ENCODE measurements at places on chromosomes 3 and 15.

- peak; percentile 73 for DNase-seq
Measured at GRCh38 chr3:171994646-171995428, 44.5 kb upstream of the FNDC3B start.

GRCh38 chr3:6965881-6966280 lies 105.0 kb downstream of the GRM7 start:
- no peak for DNase-seq

DNA sequence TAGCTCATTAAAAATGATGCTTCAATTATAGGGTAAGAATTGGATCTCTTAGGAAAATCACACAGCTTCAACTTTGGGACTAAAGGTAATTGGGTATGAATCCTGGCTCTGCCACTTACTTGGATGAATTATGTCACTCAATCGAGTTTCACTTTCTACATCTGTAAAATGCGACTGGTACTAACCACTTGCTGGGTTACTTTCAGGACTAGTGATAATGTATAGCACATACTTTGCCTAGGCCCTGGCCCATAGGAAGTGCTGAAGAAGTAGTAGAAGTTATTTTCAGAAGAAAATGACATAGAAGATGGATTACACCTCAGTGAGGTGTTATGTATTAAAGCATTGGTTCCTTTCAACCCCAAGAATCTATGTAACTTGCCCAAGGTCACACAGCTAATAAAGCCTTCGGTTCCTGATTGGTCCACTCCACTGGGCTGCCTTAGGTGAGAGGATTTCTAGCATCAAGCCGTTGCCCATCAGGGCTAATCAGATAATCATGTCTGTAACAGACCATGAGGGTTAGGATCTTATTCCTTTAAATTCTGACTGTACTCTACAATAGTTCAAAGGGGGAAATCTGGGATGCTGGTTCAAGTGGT lies 29.4 kb upstream of the AP4E1 start:
- no peak for DNase-seq

- peak; percentile 23 for DNase-seq
Measured at GRCh38 chr3:59143447-59143846, 93.6 kb upstream of the CFAP20DC start.

- no peak for DNase-seq
Measured at GRCh38 chr3:124787476-124788195, 57.4 kb downstream of the UMPS start.

- no peak for DNase-seq
Measured at GRCh38 chr3:23193831-23194230, 9.3 kb upstream of the UBE2E2 start.

- peak; percentile 47 for DNase-seq
Measured at GRCh38 chr3:30492322-30493192, 113.8 kb upstream of the TGFBR2 start.

- DNase-seq: peak; percentile 45
Measured at GRCh38 chr3:184952671-184953070, 140.7 kb downstream of the VPS8 start.

GRCh38 chr3:170475092-170475685 lies 56.5 kb downstream of the CLDN11 start:
- DNase-seq: no peak

GRCh38 chr3:53502737-53503136 lies 8.3 kb downstream of the CACNA1D start:
- DNase-seq: no peak

DNA sequence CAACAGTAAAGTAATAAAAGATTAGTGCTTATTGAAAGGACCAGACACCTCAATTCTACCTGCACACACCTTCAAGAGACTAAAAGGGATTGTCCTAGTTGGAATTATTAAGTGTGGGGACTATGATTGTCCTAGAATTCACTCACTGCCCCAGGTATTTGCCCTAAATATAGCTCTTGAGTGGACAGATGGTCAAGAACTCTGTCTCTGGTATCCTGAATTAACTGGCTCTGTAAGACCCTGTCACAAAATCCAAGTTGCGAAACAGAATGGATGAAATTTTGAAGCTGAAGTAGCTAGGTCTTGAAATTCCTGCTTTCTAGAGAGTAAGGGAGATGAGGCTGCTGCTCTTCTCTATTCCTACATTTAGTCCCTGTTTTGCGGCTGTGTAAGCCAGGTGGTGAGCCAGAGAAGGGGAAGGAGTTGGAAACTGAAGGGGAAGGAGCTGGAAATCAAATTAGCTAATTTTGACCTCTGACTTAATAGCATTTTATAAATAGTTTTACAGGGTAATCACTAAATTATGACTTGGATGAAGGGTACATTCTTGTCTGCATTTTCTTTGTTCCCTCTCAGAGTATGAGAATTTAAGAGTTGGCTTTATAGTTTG lies 34.5 kb downstream of the KBTBD12 start:
- no peak for DNase-seq

GRCh38 chr15:64197425-64197824 lies 34.6 kb upstream of the PPIB start:
- DNase-seq: no peak

DNA sequence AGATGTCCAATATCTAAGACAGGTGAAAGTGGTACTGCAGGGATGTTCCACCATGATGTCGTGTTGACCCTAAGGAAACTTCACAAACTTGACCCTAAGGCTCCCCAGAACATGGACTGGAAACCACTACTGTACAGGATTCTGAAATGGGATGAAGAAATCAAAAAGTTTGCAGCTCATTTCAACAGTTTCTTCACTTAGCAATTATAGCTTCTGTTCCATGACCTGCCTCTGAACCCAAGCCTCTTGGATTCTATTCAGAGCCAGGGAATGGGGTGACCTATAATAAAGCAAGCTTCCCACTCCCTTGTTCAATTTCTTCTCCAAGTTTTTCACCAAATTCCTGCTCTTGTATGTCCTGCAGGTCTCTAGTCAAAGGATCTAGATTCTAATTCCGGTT lies 40.7 kb downstream of the DUT start:
- no peak for DNase-seq

- peak; percentile 15 for DNase-seq
Measured at GRCh38 chr3:47161983-47162696, 1.8 kb downstream of the SETD2 start.

DNA sequence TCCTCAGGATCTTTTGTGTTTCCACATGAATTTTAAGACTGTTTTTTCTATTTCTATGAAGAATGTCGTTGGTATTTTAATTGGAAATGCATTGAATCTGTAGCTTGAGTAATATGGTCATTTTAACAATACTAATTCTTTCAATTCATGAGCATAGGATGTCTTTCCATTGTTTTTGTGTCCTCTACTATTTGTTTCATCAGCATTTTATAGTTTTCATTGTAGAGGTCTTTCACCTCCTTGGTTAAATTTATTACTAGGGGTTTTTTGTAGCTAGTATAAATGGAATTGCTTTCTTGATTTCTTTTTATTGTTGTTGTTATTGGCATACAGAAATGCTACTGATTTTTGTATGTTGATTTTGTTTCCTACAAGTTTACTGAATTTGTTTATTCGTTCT lies 17.3 kb upstream of the ATP2C1 start:
- no peak for DNase-seq

DNA sequence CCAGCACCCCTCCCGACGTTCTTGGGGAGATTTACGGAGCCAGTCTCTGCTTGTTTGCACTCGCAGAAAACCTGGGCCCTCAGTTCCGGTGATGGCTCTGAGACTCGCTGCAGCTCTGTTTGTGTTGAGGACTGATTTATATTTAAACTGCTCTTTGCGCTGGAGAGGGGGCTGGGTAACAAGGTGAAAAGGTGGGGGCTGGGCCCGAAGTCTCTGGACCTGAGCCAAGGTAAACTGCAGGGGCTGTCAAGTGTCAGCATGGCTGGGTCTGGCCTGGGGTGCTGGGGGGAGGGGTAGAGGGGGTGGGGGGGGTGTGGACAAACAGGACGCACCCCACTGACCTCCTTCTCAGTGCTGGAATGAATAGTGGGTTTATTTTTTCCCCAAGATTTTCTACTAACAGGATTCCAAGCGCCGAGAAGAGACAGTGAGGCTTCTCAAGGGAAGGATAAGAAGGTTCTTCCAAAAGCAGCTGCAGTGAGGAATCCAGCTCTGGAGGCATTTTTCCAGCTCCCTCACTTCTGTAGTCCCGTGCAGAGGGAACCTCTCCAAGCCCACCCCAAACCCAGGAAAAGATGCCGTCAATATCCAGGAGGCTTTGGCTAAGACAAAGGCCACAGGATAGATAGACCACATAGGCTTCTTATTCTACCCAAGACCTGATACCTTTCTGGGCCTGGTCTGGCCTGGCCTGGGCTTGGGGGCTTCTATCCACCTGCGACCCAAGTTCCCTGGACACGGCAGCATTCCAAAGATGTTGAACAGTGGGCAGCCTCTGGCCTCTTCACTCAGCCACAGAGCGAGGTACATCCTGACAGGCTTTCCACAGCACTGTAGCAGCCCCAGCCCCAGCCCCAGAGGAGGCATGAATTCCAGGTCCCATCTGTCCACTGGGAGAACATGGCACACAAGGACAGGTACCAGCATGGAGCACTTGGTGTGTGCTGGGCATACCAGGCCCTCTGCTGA lies 938 bp upstream of the SLCO2A1 start:
- DNase-seq: no peak

DNA sequence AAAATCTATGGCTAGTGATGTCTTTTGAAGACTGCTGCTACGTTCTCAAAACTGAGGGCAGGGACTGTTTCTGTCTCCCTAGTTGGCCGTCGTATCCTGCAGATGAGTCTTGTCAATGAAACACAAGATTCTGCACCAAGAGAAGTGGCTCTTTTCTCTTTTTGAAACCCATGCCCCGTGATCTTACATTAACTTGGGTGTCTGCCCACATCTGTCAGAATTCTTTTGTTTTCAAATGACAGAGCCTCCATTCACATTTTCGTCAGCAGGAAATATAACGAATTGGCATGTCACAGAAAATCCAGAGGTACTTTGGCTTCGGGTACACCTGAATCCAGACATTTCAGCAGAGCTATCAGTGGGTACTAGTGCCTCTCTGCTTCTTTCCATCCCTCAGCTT lies 331.3 kb upstream of the PROK2 start:
- no peak for DNase-seq

- no peak for DNase-seq
Measured at GRCh38 chr3:61877359-61878138, 316.2 kb downstream of the PTPRG start.

- DNase-seq: peak; percentile 47
Measured at GRCh38 chr3:142117056-142117851, 32.1 kb downstream of the TFDP2 start.

DNA sequence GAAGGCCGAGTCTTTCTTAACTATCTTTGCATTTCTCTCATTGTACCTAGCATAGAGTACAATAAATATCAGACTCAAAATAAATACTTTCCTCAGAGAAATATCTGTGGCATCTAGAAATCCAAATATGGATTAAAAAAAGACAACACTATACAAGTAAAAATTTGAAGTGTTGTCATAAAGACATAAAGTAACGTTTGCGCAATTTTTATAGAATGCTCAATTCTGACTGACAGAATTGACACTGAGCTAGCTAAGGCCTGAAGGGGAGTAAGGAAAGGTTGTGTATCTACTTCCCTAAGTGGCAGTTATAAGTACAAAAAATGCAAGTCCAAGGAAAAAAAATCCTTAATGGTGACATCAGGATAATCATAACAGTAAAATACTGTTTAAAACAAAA lies 1.1 kb downstream of the SEC11A start:
- DNase-seq: no peak

DNA sequence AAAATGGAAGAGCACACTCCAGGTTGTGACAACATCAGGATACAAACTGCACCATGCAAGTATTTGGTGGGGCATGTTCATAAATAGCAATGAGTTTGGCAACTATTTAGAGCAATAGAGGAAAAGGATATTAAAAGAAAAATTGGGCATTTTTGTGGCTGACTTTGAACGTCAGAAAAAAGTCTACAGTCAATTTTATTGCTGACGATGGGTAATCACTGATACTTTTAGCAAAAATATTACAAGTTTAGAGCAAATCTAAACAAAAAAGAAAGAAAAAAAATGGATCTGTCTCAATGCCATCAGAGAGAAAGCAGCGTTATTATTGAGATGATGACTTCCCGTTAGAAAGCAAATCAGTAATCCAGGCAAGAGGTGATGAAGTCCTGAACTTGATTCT lies 65.2 kb downstream of the CGGBP1 start:
- DNase-seq: no peak

DNA sequence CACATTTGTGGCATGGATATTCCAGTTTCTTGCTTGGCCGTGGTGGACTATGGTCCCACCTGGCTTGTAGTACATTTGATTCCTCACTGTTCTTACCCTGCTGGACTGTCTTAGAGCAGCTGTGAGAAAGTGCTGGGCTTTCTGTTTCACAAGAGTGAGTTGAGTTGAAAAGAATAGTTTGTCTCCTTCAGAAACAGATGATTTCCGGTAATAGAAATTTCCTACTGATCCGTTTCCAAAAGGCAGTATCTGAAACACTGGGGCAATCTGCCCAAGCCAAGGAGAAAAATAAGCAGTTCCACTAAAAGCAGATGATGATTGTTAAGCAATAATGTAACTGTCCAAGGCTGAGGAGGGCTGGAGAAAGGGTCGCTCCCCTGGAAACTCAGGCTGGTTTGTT lies 96.0 kb downstream of the SUCLG2 start:
- no peak for DNase-seq

DNA sequence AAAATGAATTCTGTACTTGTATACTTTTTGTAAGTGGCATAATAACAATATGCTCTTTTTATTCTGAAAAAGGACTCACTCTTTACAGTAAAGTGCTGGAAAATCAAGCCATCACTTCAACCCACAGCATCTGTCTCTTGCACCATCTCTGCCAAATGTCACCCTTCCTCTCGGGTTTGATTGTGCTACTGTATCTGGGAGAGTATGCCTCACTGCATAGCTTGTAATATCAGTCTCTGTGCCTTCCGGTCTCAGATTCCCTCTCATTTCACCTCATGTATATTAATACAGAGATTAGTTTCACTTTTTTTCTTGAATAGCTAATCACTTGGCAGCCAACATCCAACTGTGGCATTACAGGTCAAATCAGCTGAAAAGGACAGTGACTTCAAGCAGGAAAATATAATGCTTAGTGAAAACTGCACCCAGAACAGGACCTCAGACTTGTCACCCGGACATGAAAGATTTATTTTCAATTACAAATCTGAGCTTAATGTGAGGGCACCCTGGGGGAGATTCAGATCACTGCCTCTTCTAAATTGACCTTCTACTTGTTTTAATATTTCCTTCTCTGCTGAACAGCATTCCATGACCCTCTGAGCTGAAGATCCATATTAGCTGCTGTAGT lies 605.8 kb upstream of the NAALADL2 start:
- no peak for DNase-seq

DNA sequence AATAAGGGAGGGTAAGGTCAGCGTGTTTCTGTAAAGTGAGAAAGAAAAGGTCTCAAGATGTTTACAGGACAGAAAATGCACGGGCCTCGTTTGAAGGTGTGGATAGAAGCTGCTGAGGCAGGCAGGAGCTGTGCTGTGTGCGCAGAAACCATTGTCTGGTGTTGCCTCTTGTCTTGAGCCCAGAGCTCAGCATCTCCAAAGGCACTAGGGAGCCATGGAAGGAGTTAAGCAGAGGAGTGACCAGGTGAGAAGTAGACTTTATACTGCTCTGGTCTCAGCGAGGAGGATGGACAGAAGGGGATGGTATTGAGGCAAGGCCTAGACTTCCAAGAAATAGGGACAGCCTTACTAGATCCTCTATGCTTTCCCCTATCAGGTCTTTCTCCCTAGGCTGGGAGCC lies 13.0 kb downstream of the CAND2 start:
- DNase-seq: no peak

- peak; percentile 66 for DNase-seq
Measured at GRCh38 chr3:130692455-130692854, 54.2 kb downstream of the PIK3R4 start.

- no peak for DNase-seq
Measured at GRCh38 chr15:52379395-52380106, 83.9 kb upstream of the MYO5C start.
